ENCODE measurements at places on chromosomes 4 and X.

DNA sequence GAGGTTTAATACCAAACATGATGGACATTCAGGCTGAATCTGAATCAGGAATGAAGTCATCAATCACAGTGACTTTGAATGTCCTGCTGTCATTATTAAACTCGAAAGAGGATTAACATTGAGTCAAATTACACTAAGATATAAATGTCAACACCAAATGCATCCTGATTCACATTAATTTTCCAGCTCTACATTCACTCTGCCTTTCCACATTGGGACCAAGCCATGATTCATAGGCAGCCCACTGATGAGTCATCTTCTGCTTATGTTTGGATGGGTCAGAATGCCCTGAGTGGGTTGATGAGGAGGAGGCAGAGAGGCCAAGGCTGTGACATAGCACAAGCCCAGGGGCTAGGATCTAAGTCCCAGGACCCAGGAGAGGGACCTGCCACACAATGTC lies 247.6 kb upstream of the RPS6KA3 start:
- no peak for DNase-seq

- DNase-seq = no peak
These were observed 182.1 kb upstream of the DIAPH2 start for GRCh38 chrX:96502507-96502906.

- DNase-seq = no peak
These were observed 70.3 kb downstream of the DDX60 start for GRCh38 chr4:168248176-168248710.

DNA sequence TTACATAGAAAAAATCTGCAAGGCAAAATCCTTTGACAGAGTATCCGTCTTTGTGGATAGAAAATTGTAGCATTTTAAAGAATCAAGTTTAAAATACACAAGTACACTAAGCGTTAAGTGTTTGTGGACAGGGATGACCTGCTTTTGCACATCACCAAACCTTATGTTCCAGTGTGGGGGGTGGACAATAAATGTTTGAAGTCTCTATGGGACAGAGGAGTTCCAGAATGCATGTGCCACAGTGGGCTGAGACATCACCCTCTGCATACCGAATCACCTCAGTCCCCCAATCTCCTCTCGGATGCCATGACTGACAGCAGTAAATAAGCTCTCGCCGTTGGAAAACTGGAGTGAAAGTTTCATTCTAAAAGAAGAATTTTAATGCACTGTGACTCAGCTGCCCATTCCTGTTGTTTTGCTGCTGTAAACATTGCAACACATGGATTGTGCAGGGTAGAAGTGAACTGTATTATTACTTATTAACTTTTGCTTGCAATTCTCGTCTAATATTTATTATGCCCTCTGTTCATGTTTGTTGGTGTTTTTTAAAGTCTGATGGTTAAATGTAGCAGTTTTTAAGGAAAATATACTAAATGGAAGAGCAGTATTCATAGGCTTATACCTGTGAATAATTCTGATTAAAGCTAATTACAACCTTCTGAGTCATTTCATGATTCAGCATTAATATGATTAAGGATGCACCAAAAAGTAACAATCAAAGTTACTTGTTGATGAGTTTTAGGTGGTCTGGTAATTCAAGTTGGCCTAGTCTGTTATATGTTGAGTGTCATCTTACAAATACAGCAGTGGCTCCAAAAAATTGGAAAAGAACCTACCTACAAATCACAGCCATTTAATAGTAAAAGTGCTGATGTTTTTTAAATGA lies 24.0 kb downstream of the CDKN2AIP start:
- no peak for DNase-seq

- DNase-seq = no peak
These were observed at the start of gene SYTL4 for GRCh38 chrX:100731441-100732281. SYTL4 (minus strand) TSS chrX:100732121; CDS start chrX:100702037, 30,084 bp downstream.

DNA sequence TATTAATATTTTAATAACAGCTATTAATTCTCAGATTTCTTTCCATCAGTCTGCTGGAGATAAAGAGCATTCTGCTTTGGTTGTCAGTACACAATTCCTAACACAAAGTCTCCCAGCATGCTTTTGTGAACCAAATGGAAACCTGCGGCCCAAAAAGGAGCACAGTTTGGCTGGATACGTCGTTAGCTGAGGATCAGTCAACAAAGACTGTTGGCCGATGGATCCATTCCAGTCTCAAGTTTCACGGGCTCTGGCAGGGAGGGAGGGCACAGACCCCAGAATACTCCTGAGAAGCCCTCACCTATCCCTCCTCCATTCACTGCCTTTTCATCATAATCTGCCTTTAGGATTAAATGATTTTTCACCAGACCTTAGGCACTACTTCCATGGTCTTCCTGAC lies 26.3 kb upstream of the PRSS48 start:
- no peak for DNase-seq

DNA sequence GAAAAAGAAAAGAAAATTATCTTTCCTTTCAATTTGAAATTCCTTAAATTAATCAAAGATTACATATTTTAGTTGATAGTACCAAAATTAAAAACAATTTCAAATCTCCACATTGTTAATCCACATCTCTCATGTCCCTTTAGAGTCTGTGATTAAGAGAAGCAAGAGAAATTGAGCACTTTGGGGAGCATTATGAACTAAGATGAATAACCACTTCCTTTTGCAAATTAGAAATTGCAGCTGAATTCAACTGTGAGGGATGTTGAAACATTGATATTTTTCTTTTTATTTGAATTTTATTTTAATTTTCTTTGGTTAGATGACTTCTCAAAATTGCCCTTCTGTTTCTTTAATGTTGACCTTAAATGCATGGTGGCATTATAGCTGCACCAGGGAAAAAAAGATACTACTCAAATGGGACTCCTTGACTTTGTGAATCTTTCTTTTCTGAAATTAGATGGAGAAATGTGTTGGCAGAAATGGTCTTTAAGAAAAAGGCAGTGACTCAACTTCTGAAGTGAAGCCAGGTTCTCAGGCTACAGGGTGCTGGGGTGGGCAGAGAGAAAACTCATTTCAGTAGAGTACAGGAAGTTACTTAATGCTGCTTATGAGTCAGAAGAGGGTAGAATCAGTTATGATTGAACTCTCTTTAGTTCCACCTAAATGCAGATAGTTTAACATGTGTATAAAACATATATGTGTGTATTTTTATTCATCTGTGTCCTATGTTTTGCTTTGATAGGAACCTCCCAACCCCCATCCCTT lies 92.0 kb upstream of the TNIP3 start:
- peak; percentile 54 for DNase-seq

DNA sequence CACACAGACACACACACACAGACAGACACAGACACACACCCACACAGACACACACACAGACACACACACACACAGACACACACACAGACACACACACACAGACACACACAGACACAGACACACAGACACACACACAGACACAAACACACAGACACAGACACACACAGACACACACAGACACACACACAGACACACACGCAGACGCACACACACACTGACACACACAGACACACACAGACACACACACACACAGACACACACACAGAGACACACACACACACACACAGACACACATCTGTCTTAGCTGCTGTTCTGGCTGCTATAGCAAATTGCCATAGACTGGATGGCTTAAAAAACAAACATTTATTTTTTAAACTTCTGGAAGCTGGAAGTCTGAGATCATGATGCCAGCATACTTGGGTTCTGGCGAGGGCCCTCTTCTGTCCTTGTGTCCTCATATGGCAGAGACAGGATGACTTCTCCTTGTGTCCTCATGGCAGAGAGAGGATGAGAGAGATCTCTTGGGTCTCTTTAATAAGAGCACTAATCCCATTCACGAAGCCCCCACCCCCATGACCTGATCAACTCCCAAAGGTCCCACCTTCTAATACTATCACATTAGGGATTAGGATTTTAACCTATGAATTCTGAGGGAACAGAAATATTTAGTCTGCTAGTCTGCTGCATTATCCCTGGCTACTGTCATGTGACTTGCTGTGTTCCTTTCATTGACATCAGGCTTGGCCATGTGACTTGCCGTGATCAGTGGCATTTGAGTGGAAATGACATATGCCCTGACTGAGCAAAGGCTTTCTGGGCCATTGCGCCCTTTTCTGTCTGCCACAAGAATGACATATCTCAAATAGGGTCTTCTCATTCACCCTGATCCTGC lies 32.7 kb upstream of the RASGEF1B start:
- DNase-seq = peak; percentile 22

DNA sequence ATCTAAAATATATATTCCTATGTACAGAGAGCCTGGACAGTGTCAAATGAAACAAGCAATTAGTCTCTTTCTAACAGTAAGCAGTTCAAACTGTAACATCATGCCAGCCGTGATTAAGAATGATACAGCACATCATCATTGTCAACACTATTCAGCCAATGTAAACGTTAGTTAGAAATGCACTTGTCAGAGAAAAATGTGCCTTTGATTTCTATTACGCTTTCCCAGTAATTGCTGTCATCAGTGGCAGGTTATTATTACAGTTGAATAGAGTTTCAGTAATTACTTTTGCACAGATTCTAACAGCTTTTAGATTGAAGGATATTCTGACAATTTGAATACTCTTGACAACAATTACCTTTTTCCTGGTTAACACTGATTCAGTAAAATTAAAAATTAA lies 1007.1 kb downstream of the SH3BGRL start:
- DNase-seq = no peak

DNA sequence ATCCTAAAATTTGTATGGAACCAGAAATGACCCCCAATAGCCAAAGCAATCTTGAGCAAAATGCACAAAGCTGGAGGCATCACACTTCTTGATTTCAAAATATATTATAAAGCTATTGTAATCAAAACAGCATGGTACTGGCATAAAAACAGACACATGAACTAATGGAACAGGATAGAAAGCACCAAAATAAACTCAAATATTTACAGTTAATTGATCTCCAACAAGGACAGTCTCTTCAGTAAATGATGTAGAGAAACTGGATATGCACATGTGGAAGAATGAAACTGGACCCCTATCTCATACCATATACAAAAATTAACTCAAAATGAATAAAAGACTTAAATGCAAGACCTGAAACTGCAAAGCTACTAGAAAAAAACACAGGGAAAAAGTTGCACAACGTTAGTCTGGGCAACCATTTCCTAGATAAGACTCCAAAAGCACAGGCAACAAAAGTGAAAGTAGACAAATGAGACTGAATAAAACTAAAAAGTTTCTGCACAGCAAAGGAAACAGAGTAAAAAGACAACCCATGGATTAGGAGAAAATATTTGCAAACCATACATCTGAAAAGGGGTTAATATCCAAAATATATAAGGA lies 64.9 kb downstream of the CD99L2 start:
- DNase-seq = no peak

- no peak for DNase-seq
These were observed 7.9 kb upstream of the FAM13A start for GRCh38 chr4:89064848-89065247.

- no peak for DNase-seq
These were observed 86.3 kb downstream of the RTL9 start for GRCh38 chrX:110444996-110445395.

GRCh38 chrX:130916636-130917422 lies 13.8 kb upstream of the ENOX2 start:
- peak; percentile 50 for DNase-seq

DNA sequence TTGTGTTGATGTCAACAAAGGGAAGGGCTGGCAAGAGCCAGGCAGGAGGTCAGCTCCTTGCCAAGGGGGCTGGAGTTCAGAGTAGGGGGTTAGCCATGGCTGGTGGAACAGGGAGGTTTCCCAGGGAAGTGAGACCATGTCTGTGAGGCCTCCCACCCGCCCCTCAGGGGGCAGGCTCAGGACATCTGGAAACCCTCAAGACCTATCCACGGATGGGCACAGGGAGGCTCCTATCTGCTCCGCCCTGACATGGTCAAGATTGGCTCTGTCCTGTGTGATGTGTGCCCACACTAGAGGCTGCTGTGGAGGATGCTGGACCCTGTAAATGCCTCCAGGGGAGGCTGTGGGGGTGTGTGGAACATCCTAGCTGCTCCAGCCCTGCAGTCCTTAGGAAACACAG lies 8.0 kb upstream of the TMEM185A start:
- DNase-seq = no peak

- no peak for DNase-seq
These were observed 616.7 kb upstream of the PCDH7 start for GRCh38 chr4:30103455-30103854.

- no peak for DNase-seq
These were observed 258.5 kb upstream of the GIMD1 start for GRCh38 chr4:106627051-106627450.

- no peak for DNase-seq
These were observed 341.2 kb downstream of the TECRL start for GRCh38 chr4:64068096-64068495.

DNA sequence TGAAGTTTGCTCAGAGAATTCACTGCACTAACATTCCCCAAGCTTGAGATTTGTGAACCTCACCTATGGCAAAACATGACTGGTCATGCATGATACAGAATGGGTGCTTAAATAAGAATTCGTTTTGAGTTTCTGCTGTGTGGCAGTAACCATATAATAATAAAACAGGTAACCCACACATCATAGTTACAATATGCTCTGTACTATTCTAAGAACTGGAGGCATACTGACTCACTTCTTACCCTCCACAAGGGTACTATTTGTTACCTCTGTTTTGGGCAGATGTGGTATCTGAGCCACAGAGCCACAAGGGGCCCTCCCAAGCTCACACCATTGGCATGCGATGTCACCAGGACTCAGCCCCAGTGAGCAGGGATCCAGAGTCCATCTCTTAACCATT lies 17.6 kb downstream of the SLC2A9 start:
- peak; percentile 38 for DNase-seq

DNA sequence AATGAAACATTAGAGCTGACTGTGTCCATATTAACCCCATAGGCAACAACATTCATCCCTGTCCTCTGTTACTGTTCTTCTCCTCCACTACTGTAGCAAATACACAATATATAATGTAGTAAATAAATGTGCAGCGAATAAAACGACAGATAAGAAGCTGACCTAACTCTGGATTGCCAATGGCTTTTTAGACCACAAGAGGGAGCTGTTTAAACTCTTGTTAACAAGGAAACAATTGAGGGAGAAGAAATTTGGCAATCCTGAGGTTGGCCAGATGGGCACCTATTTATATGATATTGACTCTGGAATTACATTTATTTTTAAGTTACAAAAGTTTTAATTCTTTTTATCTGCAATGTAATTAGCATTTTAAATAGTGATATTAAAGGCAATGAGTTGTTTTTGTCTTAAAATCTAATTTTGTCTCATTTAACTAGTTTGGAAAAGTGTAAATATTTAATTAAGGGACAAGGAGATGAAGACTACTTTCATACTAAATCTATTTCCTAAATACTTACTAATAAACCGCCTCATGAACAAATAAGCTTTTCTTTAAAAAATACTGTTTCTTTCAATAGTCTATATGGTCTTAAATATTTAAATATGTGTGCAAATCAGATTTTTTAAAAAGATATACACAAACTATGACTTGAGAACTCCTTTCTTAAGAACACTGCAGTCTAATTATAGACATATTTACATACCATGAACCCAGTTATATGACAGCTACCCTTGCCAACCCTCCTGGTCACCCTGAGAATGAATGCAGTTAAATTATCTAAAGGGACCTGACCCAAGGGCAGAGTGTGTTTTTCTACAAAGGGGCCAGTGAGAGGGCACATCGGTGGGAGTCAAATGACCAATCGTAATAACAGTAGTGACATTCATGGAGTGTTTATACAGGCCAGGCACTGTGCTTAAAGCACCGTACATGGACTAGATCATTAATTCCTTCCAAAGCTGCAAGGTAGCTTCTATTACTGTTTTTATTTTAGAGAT lies 52.9 kb upstream of the HPF1 start:
- peak; percentile 24 for DNase-seq

GRCh38 chr4:28287831-28288233 lies 1427.2 kb downstream of the STIM2 start:
- DNase-seq = no peak

GRCh38 chrX:152177497-152178269 lies 39.3 kb upstream of the MAGEA10 start:
- no peak for DNase-seq

- DNase-seq = no peak
These were observed 86.9 kb downstream of the MBNL3 start for GRCh38 chrX:132401935-132402334.
